ENCODE measurements at places on chromosomes 2 and 18.

- DNase-seq: no peak
Observed at GRCh38 chr2:211854832-211855231, 683.8 kb downstream of the ERBB4 start.

GRCh38 chr2:40820319-40820718 is 368.4 kb upstream of the SLC8A1 start:
- no peak for DNase-seq

DNA sequence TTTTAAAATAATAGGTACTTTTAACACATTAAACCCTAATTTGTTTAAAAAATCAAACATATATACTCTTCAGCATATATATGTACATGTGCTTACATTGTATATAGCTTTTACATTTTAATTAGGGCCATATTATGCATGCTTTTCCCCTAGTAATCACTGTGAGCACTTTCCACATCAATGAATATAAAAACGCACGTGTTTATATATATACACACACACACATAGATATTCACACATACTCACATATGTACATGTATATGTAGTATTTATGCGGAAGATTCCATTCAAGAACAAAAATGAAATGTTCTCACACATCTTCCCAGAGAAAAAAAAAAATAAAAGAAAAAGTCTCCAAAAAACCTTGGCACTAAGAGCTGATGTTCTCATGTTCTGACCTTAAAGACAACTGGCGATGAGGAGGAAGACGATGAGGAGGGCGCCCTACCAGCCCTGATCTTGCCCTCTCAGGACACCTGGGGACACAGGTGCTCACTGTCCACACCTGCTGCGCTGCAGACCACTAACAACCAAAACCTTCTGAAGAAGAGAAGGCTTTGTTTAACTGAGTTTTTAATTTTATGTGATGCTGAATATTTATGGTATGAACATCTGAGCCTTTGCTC is 184.7 kb downstream of the HDAC4 start:
- DNase-seq: no peak

DNA sequence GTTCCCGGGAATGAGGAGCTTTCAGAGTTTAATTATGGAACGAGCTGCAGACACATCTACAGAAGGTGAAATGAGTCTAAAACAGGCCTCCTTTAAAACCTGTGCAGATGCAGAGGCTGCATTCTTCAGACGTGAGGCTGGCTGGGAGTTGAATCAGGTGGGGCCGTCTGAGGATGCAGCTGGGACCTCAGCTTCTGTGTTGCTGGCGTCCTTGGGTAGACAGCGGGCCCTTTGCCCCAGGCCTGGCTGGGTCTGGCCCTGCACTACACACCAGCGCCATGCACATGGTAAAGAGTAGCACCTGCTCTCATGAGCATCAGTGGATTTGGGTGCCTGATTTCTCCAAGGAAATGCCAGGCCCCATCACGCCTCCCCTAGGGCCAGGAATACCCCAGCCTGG is 67.3 kb downstream of the TMEM18 start:
- DNase-seq: no peak

- DNase-seq: no peak
Observed at GRCh38 chr2:70113359-70114070, 26.2 kb downstream of the PCBP1 start.
